ENCODE measurements at places on chromosomes 3 and 15. TPM values are rescaled to one million over a fixed set of nuclear protein-coding genes. Genes with fewer than 3 reads are reported as not detected.

The PLA2G4E gene
- total RNA-seq, result not detected

The IL17RE gene
- 1.7 TPM for total RNA-seq

The TMEM212 gene
- total RNA-seq, result not detected

The PLA2G4B gene
- total RNA-seq, result 1.6 TPM

The GALNT15 gene
- total RNA-seq, result 0.06 TPM

The CPNE9 gene
- 0.29 TPM for total RNA-seq

The NTRK3 gene
- total RNA-seq, result 24.5 TPM

The ISLR2 gene
- total RNA-seq, result 0.31 TPM

The DZIP3 gene
- total RNA-seq, result 3.6 TPM

The APOD gene
- total RNA-seq, result 1.8 TPM

The MME gene
- total RNA-seq, result 0.12 TPM

The GOLGA8H gene
- total RNA-seq, result 2.4 TPM

The MESP1 gene
- 7.2 TPM for total RNA-seq

The DIPK2A gene
- 5.8 TPM for total RNA-seq

The DNASE1L3 gene
- total RNA-seq, result 0.08 TPM

The OXNAD1 gene
- 8.9 TPM for total RNA-seq

The FSIP1 gene
- total RNA-seq, result 1.4 TPM

The RPL14 gene
- total RNA-seq, result 737 TPM

The ZCWPW2 gene
- not detected for total RNA-seq

The KBTBD12 gene
- total RNA-seq, result not detected

The SLCO2A1 gene
- 0.22 TPM for total RNA-seq

The EHD4 gene
- total RNA-seq, result 12.7 TPM

The SEMA5B gene
- total RNA-seq, result 0.31 TPM

The NFKBIZ gene
- total RNA-seq, result 8.5 TPM

The CA12 gene
- 187 TPM for total RNA-seq

The CFAP91 gene
- 0.24 TPM for total RNA-seq

The SLC28A1 gene
- total RNA-seq, result not detected

The CACNA2D2 gene
- total RNA-seq, result 0.53 TPM

The ZNF654 gene
- 4.4 TPM for total RNA-seq

The COPS2 gene
- 98.2 TPM for total RNA-seq

The CAPN7 gene
- total RNA-seq, result 25.6 TPM

The VGLL3 gene
- total RNA-seq, result 10.7 TPM

The MCF2L2 gene
- 0.17 TPM for total RNA-seq

The POLR2M gene
- 52.7 TPM for total RNA-seq

The GOLGA8R gene
- 0.19 TPM for total RNA-seq

The ATP13A5 gene
- not detected for total RNA-seq

The KCNAB1 gene
- total RNA-seq, result not detected

The CMC1 gene
- total RNA-seq, result 37.9 TPM

All from A549 treated with AZD2906 at 1 μM for 4 hours (cell line).